CD4-positive, alpha-beta memory T cell (primary cell): ENCODE measurements at places on chromosomes 5 and 9. TPM values are rescaled to one million over a fixed set of nuclear protein-coding genes. Genes with fewer than 3 reads are reported as not detected.

The SH3PXD2B gene
- not detected for polyA plus RNA-seq

The CDKN2B-AS1 gene
- not detected for polyA plus RNA-seq

DNA sequence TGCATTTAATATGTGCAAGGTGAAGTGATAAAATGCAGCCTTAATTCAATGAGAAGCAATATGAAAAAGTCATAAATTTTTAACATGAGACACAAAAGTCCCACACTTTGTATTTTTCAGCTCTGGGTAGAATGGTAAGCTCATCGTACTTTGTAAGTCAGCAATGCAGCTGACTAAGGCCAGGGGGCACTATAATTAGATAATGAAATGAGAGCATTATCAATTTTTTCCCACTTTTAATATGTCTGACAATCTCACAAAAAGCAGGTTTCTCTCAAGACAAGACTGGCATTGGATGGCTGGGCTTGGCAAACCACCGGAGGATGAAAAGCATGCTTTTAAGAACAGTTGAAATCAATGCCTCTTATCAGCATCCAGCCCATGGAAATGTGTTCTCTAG is 162.8 kb downstream of the FAM174A start:
- no peak for DNase-seq

The INSL4 gene
- not detected for polyA plus RNA-seq

The TMEM8B gene
- polyA plus RNA-seq = 2.0 TPM

The FOXI1 gene
- polyA plus RNA-seq = not detected

DNA sequence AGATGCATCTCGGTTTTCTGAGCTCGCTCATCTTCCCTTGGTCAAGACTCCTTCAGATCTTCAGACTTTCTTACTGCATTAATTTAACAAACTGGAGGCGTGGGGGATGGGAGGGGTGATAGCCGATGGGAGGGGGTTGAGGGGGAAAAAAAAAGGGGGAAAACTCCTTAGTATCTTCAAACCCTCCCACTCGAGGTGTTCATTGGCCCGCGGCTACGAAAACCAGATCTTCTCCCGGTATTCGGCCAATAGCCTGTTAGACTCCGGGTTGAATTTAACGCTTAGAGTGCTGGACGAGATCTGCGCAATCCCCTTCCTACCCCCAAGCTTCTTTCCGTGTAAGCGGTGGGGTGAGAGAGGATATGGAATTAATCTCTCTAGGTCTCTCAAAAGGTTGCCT is 689 bp upstream of the GLRA1 start:
- DNase-seq = no peak

The ROR2 gene
- polyA plus RNA-seq = 0.31 TPM

The PROB1 gene
- 0.11 TPM for polyA plus RNA-seq

The C5orf58 gene
- not detected for polyA plus RNA-seq

GRCh38 chr5:96125231-96125891 is 163.7 kb upstream of the ELL2 start:
- DNase-seq = no peak

The MROH2B gene
- polyA plus RNA-seq = not detected

- DNase-seq = no peak
Observed at GRCh38 chr5:57711946-57712345, 229.3 kb upstream of the ACTBL2 start.

DNA sequence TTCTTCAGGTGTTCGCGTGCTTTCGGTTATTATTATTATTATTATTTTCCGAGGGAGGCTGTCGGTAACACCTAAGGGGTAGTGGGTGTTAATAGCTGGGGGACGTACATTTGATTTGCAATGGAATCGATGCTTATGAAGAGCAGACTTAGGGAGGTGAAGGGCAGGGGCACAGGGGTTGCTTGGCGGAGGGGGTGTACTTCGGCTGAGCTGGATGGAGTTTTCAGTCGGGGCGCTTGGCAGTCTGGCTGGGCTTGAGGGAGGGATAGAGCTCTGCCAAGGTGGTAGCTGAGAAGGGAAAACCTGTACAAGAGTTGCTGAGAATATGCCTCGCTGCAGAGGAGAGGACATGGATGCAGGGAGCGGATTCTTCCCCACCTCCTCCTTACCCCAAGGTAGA is 617 bp upstream of the PTPRD start:
- DNase-seq = no peak

DNA sequence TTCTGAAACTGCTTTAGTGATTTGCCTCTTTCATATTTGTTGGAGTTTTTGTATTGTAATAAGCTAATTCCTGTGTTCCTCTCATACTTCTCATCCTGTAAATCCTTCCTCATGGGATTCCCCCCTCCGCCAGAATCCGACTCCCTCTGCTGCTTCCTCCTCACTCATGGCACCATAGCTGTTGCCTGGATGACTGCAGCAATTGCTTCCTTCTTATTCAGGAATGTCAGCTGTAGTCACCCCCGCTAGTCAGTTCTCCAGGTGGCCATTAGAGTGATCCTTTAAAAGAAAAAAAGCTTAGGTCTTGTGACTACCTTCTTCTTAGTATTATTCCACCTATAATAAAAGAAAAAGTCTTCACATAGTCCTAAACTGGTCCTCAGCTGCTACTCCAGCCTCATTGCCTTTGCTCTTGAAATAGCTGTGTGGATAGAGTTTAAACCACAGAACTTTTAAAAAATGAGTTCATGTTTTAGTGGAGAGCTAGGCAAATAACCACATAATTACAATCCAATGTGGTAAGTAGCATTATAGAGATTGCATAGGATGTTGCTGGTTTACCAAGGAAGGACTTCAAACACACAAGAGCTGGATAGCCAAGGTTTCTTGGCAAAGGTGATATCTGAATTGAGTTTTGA is 227.3 kb downstream of the KDM4C start:
- DNase-seq = no peak

GRCh38 chr9:123150708-123151503 is 117.4 kb downstream of the GPR21 start:
- no peak for DNase-seq

DNA sequence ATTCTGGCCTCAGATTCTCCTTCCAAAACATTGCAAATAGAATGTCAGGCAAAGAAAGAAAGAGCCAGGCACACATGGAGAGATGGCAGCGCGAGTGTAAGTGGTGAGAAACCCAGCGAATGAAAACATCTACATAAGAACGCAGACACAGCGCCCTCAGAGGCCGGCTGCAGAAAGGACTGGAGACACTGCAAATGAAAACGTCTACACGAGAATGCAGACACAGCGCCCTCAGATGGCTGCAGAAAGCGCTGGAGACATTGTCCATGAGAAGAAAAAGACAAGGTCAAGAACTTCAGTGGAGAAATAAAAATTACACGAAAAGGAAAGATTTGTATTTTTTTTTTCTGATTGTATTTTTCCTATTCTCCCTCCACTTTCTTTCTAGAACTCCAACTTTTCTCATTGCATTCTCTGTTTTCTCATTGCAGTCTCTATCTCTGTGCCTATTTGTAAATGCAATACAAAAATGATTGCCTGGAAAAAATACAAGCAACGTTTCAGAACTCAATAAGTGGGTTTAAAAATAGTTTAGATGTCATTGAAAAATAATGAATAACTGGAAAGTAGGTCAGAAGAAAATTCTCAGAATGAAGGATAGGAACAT is 117.9 kb upstream of the LPCAT1 start:
- peak; percentile 76 for DNase-seq

- no peak for DNase-seq
Observed at GRCh38 chr5:108503986-108504385, 122.1 kb upstream of the FBXL17 start.

The CCDC183 gene
- 0.64 TPM for polyA plus RNA-seq

The SEMA6A gene
- 1.2 TPM for polyA plus RNA-seq

- DNase-seq = no peak
Observed at GRCh38 chr9:2477755-2478154, 143.8 kb upstream of the VLDLR start.

GRCh38 chr5:109987970-109988369 is 298.2 kb downstream of the MAN2A1 start:
- DNase-seq = no peak

DNA sequence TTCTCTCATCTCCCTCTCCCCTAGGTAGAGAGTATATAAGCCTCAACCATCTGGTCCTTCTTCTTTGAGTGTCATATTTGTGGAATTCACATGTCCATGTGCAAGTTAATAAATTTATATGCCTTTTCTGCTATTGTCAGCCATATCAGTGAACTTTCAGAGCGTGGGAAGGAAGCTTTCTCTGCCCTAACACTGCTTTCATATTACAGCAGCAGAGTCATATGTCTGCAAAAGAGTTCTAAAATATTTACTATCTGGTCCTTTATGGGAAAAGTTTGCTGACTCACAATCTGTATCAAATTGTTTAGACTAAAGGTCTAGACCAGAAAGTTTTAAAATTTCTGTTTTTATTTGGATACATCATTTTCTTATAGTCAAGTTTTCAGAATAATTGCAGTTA is 669.0 kb downstream of the LRRC70 start:
- no peak for DNase-seq

The ENTPD2 gene
- not detected for polyA plus RNA-seq

DNA sequence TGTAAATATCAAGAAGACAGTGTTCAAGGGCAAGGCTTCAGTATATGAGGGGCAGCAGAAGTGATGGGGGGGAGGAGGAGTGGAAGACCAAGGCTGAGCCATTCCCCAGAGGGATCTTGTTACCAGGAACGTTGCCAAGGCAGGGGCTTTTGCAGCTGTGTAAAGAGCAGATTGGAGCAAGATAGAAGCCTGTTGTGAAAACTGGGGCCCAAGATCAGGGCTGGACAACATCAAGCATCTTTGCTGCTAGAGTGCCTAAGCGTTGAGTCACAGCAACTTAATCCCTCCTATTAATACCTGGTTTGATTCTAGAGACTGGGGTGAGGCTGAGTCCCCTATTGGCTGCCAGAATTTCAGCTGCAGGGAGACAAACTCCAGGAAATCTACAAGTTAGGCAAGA is 18.4 kb upstream of the ERCC6L2 start:
- DNase-seq = no peak

GRCh38 chr5:72451741-72452505 is 55.3 kb downstream of the ZNF366 start:
- no peak for DNase-seq

The PTPRD gene
- polyA plus RNA-seq = not detected

- no peak for DNase-seq
Observed at GRCh38 chr9:106076711-106077110, 382.4 kb downstream of the TMEM38B start.

GRCh38 chr9:134163371-134164196 is 780 bp downstream of the RNU6ATAC start:
- peak; percentile 73 for DNase-seq

The RGS7BP gene
- polyA plus RNA-seq = not detected

The TESK1 gene
- 3.3 TPM for polyA plus RNA-seq

DNA sequence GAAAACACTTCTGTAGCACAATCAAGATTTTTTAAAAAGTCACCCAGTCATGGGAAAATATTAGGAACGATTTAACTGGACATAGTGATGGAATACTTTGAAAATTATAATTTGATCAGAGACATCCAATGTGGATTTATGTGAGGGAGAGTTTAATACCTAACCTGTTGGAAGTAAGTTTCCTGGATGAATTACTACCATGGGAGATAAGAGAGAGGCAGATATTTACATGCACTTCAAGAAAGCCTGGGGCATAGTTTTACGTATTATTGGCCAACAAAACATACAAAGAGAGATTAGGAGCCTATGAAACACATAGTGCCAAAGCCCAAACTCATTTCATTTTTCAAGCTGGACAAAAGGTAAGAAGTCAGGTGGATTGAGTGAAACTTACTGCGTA is 336.8 kb downstream of the SLIT3 start:
- no peak for DNase-seq

DNA sequence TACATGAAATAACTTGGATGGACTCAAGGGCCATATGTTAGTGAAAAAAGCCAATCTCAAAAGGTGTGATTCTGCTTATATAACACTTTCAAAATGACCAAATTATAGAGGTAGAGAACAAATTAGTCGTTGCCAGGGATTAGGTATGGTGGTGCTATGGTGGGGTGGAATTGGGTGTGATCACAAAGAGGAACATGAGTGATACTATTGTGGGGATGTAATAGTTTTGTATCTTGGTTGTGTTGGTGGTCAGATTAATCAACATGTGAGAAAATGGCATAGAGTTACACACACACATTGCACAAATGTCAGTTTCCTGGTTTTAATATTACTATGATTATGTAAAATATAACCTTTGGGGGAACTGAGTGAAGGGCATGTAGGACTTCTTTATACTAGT is 31.9 kb downstream of the CAMK4 start:
- no peak for DNase-seq

The GLRA1 gene
- not detected for polyA plus RNA-seq

DNA sequence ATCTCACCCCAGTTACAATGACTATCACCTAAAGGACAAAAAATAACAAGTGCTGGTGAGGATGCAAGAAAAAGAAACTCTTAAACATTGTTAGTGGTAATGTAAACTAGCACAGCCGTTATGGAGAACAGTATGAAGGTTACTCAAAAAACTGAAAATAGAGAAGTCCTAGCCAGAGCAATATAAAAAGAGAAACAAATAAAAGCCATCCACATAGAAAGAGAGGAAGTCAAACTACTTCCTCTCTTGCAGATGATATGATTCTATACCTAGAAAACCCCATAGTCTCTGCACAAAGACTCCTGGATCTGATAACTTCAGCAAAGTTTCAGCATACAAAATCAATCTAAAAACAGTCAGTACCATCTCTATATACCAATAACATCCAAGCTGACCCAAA is 221.5 kb upstream of the FAM174A start:
- no peak for DNase-seq
